NCI-H748 treated with DMSO at 0.1 percent for 48 hours (cell line): ENCODE measurements at places on chromosomes 2 and 18.

DNA sequence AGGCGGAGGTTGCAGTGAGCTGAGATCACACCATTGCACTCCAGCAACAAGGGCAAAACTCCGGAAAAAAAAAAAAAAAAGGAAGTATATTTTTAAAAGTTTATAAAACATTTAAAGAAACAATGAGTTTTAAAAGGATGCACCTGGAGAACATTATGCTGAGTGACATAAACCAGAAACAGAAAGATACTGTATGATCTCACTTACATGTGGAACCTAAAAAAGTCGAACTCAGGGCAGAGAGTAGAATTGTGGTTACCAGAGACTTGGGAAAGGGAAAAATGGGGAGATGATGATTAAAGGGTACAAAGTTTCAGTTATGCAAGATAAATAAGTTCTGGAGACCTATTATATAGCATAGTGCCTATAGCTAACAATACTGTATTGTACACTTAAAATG, 52.8 kb upstream of the RTN4 start:
- DNase-seq: no peak

DNA sequence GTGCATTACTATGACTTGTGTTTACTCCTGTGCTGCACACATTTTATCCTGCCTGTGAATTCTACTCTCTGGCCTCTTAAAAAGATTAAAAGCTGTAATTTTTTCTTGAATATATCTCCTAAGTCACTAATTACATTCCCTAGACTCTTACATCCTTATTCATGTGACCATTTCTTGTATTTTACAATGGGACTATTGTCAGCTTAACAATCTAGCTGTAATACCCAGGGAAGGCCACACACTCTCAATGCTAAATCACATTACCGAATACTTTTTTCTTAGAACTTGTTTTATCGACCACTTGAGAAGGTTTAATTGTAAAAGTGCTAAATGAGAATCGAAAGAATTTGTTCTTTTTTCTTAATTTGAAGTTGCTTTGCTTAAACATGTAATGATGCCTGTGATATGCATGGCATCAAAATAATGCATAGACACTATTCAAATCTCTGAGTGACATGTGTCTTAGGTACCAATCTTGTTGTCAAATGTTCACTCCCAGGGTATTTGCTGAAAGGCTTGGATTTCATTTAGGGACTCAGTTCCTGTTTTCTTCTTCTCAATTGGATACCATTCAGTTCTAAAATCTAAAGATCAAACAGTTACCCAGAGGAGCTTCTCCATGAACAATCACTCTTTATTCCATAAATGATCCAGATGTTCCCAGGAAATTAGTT, 498.5 kb downstream of the DPP10 start:
- no peak for DNase-seq

DNA sequence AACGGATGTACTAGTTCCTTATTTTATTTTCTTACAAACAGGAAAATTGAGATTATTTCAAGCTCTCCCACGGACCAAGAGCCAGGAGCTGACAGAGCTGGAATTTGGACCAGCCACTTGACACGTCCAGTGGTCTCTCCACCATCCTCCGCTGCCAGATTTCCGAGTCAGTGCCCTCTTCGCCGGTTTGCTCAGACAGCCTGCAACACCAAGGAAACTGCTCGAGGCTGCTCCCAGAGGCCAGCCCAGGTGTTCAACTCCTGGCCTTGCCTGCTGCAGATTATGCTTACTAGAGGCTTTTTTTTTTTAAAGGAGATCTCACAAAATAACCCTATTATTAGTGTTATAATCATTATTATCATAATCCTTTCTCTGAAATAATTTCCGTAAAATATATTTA, 779.8 kb downstream of the RNF144A start:
- no peak for DNase-seq

DNA sequence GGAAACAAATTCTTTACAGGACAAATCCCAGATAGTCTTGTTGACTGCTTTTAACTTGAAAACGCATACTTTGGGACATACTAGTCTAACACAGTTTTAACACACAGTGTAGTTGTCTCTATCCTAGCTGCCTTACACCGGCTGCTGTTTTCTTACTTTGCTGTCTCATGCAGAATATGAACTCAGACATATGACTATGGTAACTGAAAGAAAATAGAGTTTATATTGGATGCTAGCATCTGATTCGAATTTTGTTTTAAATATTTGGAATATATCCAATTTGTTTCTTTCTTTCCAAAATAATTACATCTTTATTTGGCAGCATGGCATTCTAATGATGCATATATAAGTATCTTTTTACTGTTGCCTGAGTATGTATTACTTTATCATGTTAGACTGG, 69.8 kb downstream of the ANKRD12 start:
- DNase-seq: no peak

DNA sequence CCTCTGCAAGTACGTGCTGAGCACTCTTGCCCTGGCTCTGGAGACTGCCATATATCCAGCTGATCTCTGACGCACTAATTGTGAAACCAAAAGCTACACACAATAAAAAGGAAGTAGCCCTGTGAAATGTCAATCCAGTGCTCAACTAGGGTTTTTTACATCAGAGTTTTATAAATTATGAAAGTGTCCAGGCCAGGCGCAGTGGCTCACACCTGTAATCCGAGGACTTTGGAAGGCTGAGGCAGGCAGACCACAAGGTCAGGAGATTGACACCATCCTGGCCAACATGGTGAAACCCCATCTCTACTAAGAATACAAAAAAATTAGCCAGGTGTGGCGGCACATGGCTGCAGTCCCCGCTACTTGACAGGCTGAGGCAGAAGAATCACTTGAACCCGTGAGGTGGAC, 24.5 kb upstream of the PEX13 start:
- no peak for DNase-seq

GRCh38 chr2:84527137-84528129, 11.1 kb downstream of the DNAH6 start:
- no peak for DNase-seq

GRCh38 chr2:233332125-233332524, 22.2 kb upstream of the DGKD start:
- no peak for DNase-seq

GRCh38 chr2:10265329-10266132, 37.2 kb upstream of the HPCAL1 start:
- no peak for DNase-seq
